ENCODE measurements at places on chromosomes 1 and 21.

GRCh38 chr21:43343992-43344886 is 82.7 kb downstream of the SIK1 start:
- no peak for DNase-seq

- DNase-seq = no peak
These were observed 134.4 kb downstream of the TGFB2 start for GRCh38 chr1:218479436-218480115.

DNA sequence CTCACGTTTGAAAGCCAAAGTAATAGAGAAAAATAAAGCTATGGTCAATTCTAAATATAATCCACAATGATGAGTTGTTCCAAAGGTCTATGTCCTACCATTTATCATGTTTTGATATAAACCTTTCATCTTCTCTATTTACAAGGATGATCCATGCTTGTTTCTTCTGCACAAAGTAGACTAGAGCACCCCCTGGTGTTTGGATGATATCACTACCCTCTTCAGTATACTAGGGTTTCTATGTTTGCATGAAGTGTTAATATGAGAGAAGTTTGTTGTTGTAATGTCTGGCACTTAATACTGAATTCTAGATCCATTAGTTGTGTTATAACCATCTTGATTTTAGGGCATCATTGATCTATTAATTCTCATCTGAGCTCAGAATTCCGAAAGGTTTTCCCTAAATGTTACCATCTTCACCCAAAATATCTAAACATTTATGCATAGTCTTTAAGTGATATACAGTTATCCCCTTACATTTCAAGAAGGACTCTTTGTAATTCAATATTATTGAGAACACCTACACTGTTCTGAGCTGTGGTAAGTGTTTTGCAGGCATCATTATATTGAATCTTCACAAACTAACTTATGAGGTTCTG is 21.1 kb downstream of the CLDN8 start:
- no peak for DNase-seq

DNA sequence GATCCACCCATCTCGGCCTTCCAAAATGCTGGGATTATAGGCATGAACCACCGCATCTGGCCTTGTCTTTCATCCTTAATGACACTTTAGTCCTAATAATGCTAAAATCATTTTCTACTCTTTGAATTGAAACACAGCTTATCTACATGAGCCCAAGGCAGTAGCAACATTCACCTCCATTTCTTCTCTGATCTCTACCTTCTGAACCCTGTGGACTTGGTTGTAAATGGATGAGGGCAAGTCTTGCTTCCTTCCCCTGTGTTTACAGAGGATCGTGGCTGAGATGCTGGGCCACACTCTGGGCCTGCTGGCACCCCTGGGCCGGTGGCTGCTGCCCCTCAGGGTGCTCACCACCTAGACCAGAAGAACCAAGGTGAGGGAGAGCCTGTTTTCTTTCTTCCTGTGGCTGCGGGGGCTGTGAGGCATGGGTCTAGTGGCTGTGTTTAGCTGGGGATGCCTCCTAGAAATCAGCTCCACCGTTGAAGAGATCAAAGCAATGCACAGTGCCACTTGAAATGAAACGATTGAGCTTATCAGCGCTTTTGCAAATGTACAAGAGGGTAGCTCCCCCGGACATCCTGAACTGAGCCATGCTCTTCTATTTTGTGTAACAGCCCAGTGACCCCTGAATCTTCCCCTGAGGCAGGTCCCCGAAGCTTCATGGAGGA is 32.2 kb upstream of the LGALS8 start:
- DNase-seq = no peak

DNA sequence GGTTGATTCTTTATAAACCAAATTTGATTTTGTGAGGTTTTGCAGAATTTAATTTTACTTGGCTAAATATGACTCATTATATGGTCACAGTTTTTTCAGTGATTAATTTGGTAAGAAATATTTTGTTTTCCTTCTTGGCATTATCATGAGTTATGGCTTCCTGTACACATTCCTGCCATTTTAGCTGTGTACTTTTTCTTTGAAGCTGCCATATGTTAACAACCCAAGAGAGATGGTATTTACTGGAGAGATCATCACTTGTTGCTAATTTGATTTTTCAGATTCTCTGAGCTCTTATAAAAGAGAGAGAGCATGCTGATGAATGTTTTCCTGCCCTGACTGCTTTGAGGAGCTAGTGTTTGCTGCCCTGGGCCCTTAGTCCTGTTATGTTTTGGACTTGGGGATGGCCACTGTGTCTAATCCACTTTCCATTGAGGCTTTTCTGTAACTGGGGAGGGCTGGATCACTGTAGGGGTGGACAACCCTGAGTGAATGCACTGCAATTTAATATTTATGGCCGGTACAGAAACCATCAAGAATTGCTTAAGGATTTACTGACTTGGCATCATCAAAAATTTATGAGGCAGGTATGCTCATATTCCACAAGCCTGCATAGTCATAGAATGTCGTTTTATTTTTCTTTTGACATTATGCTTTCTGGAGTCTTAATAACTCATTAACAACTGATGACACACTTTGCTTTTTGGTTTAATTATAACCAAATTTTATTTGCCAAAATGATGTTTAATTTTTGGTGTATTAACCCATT is 200.9 kb downstream of the DISC1 start:
- no peak for DNase-seq

- no peak for DNase-seq
These were observed 123.1 kb downstream of the CLIC6 start for GRCh38 chr21:34791776-34792503.

GRCh38 chr1:150789396-150789795 is 18.7 kb downstream of the CTSK start:
- DNase-seq = no peak

DNA sequence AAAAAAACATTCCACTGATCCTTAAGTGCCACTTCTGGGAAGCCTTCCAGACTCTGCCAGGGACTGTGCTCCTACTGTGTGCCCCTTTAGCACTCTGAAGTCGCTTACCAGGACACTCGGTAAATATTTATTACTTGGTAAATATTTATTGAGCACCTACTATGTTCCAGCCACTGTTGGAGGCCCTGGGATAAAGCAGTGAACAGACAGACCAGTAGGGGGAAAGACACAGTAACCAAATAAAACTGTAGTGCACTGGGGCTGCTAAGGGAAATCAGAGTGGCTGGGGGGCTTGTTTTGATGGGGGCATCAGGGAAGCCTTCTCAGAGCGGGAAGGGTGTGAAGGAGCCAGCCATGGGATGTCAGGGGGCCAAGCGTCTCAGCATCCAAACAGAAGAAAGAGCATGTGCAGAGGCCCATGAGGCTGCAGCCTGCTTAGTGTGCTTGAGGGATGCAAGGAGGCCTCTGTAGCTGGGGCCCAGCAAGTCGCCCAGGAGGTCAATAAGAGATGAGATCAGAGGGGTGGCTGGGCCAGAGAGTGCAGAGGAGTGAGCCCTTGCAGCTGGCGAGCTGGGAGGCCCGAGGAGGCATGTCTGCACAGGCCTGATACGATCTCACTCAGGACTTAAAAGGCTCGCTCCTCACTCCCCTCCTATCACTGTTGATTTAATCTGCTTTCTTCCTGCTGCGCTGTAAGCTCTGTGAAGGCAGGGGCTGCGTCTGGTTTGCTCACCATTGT is 28.6 kb downstream of the KAZN start:
- no peak for DNase-seq

DNA sequence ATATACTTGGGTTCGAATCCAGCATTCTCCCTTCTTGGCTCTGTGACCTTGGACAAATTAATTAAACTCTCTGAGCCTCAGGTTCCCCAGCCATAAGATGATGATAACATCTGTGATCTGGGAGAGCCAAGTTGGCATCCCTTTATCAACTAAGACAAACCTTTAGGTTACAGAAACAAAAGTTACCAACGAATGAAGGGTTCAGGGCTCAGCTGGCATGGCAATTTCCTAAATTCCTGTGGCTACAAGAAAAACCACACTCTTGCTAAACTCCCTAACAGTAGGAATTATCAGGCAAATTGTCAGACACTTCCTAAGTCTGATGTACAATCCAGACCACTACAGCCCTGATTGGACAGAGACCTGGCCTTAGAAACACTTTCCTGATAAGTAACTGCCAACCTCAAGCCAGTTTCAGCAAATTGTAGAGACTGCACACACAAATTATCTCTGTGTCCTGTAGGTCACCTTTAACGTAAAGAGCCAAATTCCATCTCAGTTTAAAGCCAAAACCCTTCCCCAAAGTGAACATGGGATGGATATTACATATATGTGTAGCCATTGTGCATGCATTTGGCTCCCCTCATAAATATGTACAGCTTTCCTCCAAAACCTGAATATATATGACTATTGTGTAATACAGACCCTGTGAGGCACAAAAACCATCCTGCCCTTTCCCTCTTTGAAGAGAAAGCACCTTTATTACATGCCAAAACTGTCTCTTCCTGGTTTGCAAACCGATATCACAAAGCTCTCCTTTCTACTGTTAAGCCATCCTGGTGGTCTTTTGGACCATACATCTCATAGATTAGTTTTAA is 39.5 kb upstream of the EDARADD start:
- no peak for DNase-seq

All from cortex of kidney (tissue), 1 donor.